ENCODE measurements at places on chromosomes 5 and 9.

DNA sequence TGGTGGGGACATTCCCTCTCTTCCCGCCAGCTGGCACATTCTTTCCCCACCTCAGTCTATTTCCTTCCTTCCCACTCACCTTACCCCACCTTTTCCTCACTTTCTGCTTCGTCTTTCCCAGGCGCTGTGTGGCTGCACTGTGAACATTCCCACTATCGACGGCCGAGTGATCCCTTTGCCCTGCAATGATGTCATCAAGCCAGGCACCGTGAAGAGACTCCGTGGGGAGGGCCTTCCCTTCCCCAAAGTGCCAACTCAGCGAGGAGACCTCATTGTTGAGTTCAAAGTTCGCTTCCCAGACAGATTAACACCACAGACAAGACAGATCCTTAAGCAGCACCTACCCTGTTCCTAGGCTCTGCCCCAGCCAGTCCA, 7.3 kb downstream of the DNAJB5 start:
- no peak for DNase-seq

DNA sequence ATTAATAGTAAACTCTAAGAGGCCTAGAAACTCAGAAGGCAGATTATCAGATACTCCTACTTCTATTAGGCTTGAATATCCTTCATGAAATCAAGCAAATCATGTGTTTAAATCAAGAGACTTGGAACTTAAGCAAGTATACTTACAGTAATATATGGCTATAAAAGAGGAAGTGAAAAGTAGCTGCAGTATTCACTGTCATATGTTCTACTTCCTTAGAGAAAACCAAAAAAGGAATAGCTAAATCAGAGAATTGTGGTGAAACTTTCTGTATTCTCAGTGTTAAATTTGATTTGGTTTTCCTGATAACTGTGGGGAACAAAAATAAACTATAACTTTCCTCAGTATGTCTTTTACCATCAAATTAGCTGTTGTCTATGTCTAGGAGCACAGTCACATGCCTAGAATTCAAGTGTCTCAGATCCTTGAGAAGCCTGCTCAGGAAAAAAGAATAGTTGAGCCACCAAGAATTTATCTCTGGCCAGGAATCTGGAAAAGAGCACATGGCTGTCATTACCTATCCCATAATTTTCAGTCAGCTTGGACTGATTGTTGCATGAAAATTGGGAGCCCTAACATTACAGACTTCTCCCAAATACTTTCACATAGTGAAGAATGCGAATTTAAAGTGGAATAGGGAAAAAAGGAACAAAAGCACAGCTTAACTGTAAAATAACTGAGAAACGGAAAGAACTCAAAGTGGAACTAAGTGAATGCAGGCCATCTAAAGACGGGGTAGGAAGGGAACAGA, 1.7 kb downstream of the FKBP15 start:
- DNase-seq = no peak

GRCh38 chr9:17064558-17064957, 70.3 kb upstream of the CNTLN start:
- DNase-seq = no peak

GRCh38 chr9:95382433-95382832, 64.9 kb upstream of the FANCC start:
- no peak for DNase-seq
